Breast epithelium (tissue), 4 donors: ENCODE measurements at places on chromosomes 13 and 19. TPM values are rescaled to one million over a fixed set of nuclear protein-coding genes. Genes with fewer than 3 reads are reported as not detected.
A peak's percentile ranks its signal among the peaks of the same experiment; 100 is the strongest.

DNA sequence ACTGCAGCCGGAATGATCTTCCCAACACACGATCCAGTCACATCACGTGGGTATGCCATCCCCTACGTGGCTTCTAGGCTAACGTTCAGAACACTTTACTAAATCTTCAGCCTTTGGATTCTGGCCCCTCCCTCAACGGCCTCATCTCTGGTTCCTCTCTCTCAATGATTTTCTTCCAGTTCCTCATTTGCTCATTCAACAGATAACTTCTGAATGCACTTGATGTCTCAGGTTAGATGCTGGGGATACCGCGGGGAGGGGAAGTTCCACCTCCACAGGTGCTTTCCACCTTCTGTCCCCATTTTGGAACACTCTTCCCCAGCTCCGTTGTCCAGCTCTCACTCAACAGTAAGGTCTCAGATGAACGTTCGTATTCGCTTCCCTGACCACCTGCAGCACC, 66.1 kb downstream of the ATP7B start:
- no peak for DNase-seq

DNA sequence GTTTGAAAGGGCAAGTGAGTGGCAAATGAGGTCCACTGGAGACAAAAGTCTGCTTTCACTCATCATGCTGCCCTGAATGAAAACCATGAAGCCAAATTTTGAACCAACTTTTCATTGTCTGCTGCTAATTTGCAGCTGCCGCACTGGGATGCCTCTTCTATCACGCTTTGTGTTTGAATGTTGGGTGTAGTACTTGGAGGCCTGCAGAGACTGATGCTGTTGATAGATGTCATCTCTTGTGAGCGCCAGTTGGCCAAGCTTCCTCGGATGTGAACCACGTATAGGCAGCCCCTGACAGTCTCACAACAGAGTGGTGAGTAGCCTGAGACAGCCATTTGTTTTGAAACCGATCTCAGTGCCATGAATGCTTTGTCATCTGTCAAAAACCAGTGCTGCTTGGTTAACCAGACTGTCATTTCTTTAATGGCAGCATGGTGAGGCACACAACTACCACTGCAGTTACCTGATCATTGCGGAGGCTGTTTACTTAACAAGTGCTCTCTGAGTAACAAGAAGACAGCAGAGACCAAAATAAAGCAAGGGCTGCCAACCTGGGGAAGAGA, 31.2 kb upstream of the SLC10A2 start:
- no peak for DNase-seq

- no peak for DNase-seq
Measured at GRCh38 chr19:23263870-23264590, 13.8 kb upstream of the ZNF724 start.

GRCh38 chr13:27037571-27037970, 134.0 kb downstream of the USP12 start:
- no peak for DNase-seq

DNA sequence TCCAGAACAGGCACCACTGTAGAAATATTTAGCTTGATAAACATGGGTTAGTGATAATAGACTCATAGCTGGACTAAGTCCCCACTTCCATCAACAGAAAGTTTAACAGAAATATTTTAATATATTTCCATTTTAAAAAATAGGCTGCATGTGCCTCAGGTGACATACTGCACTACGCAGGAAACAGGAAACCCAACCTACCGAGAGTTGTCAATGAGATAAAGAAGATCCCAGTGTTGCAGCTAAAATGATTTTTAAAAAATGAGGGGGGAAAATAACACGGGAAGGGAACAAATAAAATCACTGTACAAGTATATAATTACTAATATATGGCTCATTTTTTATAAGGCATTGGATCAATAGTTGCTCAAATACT, 154.8 kb downstream of the TBC1D4 start:
- no peak for DNase-seq

DNA sequence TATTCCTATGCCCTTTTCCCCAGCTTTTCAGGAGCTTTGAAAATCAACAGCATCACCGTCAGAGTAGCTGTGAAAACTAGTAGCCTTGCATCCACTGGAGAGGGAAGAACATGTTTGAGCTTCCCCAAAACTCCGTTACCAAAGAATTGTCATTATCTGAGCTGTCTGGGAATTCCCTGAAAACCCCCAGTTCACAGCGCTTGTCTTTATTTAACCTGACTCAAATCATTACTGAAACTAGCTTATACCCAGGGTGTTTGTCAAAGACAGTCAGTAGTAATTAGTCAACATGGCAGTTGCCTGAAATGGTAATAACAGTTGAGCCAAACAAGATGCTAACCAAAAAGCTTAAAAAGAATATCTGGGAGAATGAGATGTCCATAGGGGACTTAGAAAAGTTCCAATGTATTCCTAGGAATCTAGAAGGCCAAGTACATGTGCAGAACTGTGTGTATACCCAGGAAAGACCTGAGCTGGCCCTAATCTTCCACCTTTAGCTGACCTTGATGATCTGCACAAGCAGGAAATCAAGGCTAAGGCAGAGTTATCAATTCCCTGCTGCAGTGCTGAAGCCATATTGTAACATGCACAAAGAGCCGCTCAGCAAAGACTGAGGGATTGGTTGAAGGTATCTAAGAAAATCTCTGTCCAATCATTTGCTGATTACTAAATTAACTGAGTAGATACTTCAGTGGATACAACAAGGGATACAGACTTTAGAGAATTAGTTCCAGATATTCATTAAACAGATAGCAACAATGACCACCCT, 130.8 kb downstream of the KL start:
- no peak for DNase-seq

GRCh38 chr19:19461306-19461670, 54.1 kb downstream of the TSSK6 start:
- no peak for DNase-seq

GRCh38 chr19:23160766-23161165, 43.9 kb downstream of the ZNF730 start:
- DNase-seq: no peak

DNA sequence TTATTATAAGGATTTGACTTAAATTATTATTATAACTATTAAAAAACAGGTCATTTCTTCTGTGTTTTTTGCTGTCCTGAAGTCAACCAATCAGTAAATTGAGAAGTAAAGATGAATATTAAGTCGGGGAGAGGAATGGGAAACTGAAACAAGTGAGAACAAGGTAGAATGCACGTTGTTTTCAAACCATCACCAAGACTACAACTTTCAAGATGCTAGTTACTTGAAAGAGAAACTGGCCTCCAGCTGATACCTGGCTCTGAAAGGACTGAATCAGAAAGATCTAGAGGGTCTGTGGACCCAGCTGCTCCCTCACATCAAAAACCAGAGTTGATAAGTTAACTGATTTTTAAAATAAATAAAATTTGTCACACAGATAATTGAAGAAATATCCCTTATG, 1301.5 kb upstream of the ATXN8OS start:
- no peak for DNase-seq

DNA sequence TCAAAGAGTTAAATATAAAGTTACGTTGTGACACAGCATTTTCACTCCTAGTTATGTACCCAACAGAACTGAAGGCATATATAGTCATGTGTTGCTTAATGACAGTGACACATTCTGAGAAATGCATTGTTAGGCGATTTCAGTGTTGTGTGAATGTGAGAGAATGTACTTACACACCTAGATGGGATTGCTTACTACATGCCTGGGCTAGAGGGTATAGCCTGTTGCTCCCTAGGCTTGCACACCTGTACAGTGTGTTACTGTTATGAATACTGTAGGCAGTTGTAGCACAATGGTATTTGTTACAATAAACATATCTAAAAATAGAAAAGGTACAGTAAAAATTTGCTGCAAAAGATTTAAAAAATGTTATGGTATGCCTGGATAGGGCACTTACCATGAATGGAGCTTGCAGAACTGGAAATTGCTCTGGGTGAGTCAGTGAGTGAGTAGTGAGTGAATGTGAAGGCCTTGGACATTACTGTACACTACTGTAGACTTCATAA, 89.2 kb downstream of the DHRS12 start:
- DNase-seq: no peak

- no peak for DNase-seq
Measured at GRCh38 chr19:30001791-30002190, 59.8 kb downstream of the URI1 start.

DNA sequence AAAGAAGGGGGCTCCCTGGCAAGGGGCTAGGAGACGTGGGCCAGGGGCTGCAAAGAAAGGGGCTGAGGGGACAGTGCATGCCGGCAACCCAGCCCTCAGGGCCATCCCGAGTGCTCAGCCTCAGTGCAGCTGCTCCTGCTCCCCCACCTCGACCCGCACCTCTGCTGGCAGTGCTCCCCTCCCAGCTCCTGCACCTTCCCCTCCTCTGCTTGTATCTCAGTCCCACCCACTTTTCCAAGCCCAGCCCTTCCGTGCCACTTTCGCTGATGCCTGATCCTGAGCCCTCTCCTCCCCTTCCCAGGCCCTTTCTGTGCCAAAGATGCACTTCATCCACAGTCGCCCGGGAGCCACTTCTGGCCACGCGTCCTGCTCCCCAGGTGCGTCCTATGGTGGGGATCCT, 69.9 kb upstream of the KCTD15 start:
- no peak for DNase-seq

GRCh38 chr13:21619633-21620220, 15.8 kb upstream of the MICU2 start:
- DNase-seq: no peak

DNA sequence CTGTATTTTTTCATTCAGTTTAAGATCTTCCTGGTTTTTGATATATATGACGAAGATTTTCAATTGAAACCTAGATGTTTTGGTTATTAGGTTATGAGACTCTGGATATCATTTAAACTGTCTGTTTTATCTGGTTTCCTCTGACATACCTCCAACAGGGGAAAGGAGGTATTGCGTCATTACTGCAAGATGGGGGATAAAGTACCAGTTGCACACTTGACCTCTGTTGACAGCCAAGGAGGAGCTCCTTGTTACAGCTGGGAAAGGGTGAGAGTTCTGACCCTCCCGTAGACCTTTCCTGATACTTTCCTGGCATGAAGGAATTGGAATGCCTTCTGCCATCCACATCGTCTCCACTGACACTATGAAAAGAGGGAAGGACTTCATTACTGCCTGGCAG, 82.0 kb upstream of the SHISA2 start:
- no peak for DNase-seq

GRCh38 chr13:38755793-38756192, 68.9 kb downstream of the FREM2 start:
- DNase-seq: no peak

GRCh38 chr13:45941261-45941660, 89.7 kb upstream of the SIAH3 start:
- DNase-seq: no peak

DNA sequence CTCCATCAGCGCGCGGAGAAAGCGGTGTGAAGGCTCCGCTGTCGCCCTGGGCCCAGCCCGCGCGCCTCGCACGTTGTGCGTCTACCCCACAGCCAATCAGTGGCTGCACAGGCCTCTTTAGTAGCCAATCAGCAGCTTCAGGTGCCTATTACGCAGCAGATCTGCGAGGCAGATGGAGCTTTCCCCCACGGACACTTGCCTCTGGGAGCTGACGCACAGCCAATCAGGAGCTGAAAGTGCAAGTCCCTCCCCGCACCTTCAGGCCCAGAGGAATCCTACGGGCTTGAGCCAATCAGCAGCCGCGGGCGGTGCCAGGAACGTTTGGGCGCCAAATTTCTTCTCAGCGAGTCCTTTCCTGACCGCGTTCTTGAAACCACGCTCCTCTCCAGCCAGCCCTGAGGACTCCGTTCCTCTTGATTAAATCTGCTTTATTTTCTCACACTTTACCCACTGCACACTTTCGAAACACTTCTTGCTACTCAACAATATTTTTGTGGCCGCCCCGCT, 39.9 kb downstream of the SIGLEC7 start:
- DNase-seq: no peak

GRCh38 chr19:3375221-3376090, 9.1 kb downstream of the NFIC start:
- peak; percentile 77 for DNase-seq

- no peak for DNase-seq
Measured at GRCh38 chr19:8630796-8631424, 477 bp downstream of the NFILZ start.

DNA sequence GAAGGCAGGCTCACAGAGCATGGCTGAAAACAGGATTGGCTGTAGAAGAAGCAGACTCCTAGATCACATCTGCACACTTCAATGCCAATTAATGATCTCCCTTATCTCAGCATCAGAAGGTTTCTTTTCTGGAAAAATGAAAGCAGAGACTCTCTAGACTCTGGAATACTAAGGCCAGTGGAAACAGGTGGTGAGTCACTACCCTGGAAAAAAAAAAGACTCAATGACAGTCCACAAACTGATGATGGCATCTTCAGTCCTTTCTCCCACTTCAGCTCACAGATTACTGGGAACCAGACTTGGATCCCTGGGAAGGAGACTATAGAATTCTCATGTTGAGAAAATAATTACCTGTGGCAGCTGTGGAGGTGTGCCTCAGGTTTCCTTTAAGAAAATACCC, 47.5 kb upstream of the MBNL2 start:
- no peak for DNase-seq

GRCh38 chr13:70363991-70364390, 255.7 kb upstream of the KLHL1 start:
- DNase-seq: no peak

GRCh38 chr19:50313812-50314536, 15.2 kb downstream of the KCNC3 start:
- no peak for DNase-seq

- DNase-seq: no peak
Measured at GRCh38 chr19:2195914-2196313, 32.2 kb downstream of the DOT1L start.

DNA sequence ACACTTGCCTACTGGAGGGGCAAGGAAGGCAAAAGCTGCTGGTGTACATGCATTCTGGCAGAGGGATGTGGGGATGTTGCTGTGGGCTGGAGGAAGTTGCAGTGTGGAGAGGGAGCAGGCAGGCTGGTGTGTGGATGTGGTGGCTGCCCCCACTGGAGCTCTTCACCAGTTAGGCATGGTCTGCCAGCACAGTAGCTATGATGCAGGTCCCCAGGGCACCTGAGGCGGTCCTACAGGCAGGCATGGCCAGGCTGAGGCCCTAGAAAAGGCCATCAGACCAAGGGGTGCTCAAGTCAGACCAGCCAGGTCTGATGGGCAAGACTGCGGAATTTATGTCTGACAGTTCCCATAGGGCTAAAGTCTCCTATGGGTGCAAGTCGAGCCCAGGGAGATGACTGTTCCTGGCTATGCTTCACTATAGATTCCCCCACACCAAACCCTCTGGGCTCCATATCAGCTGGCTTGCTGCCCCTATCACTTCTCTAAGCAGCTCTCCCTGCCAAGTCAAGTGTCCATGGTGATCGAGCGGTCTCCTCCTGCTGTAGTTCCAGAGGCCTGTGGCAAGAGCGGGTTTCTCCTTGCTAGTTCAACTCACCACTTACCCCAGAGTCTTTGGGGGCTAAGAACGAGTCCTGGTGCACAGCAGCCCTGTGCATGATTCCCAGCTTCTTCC, 473.1 kb downstream of the TDRD3 start:
- no peak for DNase-seq

KLF16 gene
- total RNA-seq: 2.9 TPM

LRRC4B gene
- total RNA-seq: 0.16 TPM

PRSS57 gene
- total RNA-seq: not detected

CGB5 gene
- not detected for total RNA-seq

NLRP9 gene
- total RNA-seq: not detected

SUPT5H gene
- total RNA-seq: 74.3 TPM

IL12RB1 gene
- 2.1 TPM for total RNA-seq

OR4F17 gene
- not detected for total RNA-seq

PSG2 gene
- total RNA-seq: not detected

MEIS3 gene
- total RNA-seq: 17.1 TPM

RAB8A gene
- total RNA-seq: 38.8 TPM

POU2F2 gene
- total RNA-seq: 1.6 TPM
